Astrocyte of the spinal cord (primary cell): ENCODE measurements at places on chromosomes 7 and 10.

DNA sequence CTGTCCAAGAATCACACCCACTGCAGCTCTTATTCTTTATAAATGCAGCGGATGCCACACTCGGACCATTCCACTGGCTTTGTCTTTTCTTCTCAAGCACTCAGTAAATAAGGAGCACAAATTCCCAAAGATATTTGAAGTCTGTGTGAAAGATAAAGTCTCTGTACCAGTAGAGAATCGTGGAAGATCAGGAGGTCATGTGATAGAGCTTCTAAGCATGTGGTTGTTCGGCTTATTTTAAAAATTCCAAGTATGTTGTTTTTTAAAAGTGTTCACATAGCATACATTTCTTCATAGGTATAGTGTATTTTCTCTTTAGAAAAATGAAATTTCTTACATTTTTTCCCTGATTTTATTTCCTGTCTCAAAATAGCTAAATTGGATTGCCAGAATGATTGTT is 75.8 kb downstream of the NOC3L start:
- no peak for DNase-seq

- no peak for DNase-seq
These were observed 853.9 kb downstream of the SORCS1 start for GRCh38 chr10:106310596-106310995.

DNA sequence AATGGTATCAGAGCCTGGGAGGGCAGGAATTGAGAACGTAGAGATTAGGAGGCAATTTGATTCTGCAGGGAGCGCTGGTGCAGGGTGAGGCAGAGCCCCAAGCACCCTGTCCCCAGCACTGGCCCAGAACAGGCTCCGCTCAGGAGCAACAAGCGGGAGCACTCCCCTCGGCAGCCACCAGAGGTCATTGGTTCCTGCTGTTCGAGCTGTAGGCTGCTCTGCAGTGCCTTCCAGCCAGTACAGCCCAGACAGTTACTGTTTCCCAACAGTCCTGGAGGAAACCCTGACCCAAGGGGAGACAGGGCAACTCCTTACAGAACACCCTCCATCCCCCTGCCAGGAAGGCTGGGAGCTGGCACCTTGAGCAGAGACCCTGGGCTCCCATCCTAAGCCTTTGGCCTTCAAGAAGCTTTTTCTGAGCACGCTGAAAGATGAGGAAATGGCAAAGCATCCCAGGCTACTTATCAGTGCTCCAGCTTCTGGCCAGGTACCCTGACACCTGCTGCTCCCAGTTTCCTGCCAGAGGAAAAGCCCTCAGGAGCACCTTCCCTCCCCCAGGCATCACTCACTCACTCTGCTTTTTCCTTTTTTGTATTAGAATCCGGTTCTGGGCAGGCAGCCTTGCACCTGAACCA is 71.2 kb upstream of the EFCAB10 start:
- DNase-seq: peak; percentile 58

DNA sequence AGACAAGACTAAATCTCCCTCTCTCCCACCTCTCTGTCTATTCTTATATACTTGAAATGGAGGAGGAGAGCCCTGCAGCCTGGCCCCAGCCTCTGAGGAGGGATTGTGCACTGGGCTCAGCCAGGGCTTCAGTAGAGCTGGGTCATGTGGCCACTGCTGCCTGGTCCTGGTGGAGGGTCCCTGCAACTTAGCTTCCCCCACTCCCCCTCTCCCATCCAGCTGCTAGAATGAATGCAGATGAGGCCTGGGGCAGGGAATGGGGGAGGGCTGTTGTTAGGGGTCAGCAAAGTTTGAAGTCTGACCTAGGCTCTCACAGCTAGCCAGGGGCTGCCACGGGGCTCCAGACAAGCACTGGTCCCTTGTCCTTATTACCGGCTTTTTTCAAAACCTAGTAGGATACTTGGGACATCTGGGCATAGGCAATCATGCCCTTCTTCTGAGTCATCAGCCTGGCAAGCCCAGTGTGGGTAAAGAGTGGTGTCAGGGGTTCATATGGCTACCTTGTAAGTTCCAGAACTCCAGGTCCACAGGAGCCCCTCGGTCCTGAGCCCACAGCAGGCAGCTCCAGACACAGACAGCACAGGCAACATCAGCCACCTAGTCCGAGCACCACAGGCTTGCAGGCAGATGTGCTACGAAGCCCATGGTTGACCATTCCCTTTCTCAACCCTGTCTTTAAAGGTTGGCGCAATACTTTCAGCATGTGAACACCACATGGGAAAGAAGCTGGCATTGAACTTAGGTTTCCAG is 12.8 kb upstream of the CXCL12 start:
- no peak for DNase-seq

GRCh38 chr10:85651497-85651882 is 715.1 kb downstream of the GRID1 start:
- DNase-seq: peak; percentile 56
